ENCODE measurements at places on chromosomes 1 and 21. TPM values are rescaled to one million over a fixed set of nuclear protein-coding genes. Genes with fewer than 3 reads are reported as not detected.

DNA sequence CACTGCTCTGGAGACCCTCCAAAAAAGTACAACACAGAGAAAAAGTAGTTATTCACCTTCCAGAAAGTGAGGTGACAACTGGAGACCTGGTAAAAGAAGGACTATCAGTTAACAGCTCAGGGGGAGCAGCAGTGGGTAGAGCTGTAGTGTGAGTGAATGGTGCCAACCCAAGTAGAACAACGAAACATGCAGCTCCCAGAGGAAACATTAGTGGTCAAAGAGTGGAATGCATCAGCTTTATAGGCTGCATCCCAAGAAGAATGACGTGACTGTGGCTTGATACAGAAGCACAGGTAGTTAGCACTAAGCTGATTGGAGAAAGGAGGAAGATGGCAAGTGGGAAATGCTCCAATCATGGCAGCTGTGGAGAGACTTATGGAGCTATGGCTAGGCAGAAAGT, 275.7 kb upstream of the CAMK1G start:
- DNase-seq = no peak

DNA sequence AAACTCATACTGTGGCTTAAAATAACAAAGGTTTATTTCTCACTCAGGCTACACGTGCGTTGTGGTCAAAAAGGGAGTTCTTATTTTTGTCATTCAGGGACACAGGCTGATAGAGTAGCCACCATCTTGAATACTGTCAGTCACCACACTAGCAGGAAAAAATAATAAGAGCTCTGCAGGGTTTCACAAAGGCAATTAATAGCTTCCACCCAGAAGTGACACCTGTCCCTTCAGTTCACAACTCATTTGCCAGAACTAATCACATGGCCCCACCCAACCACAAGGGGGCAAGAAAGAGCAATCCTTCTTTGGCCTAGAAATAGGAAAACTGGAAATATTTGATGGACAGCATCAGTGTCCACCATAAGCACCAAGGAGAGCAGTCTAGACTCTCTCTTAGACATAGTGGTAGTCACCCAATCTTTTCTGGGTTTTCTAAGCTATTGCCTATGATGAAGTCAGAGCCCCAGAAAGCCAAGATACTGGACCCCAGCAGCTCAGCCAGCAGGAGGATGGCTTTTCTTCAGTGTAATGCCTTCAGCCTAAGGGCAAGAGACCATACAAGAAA, 8.2 kb downstream of the HAPLN2 start:
- no peak for DNase-seq

GRCh38 chr1:203468326-203468725, 7.3 kb upstream of the PRELP start:
- DNase-seq = no peak

The LENEP gene
- polyA plus RNA-seq = 0.31 TPM

Measured in right renal pelvis (tissue), 4 donors.